ENCODE measurements at places on chromosomes 4 and X.

DNA sequence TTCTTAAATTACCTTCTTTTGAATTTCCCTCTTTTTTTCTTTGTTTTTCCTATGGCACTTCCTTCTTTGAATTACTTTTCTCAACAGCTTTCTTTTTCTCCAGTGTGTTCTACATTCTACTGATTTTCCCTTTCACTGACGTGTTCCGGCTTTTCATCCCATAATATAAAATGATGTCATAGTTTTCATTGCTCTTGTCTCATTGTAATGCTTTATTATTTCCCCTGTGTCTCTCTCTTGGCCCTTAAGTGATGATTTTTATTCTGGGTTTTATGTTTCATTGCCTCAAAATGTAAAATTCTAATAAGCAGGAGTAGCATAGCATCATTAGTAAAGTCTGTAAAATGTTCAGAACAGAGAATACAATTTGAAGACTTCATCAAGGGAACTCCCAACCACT lies 299.3 kb downstream of the KCTD8 start:
- DNase-seq, result no peak

GRCh38 chrX:119686087-119686691 lies 6.8 kb downstream of the SEPTIN6 start:
- DNase-seq, result no peak

GRCh38 chrX:149120459-149120858 lies 384.6 kb downstream of the IDS start:
- DNase-seq, result no peak

- DNase-seq, result peak; percentile 11
These were observed 1.5 kb upstream of the ARHGAP4 start for GRCh38 chrX:153927672-153927921.

GRCh38 chr4:181536811-181537434 lies 706.3 kb upstream of the TENM3 start:
- no peak for DNase-seq

- no peak for DNase-seq
These were observed 107.0 kb downstream of the ENPP6 start for GRCh38 chr4:184110452-184111224.

DNA sequence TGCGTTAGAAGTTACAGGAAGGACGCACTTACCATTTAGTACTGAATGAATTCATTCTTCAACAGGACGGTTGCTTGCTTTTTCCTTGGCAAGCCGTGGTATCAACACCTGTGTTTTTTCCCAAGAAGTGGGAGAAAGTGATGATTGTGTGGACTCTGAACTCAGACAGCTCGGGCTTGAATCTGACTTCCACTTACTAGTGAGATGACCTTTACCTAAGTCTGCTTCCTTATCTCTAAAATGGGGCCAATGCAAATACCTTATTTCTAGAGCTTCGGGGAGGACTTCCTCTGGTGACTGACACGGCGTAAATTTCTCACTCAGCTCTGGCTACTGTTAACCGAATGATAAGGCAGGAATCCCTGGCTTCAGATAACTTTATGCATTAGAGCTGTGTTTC lies 146.8 kb upstream of the RBPJ start:
- DNase-seq, result no peak

DNA sequence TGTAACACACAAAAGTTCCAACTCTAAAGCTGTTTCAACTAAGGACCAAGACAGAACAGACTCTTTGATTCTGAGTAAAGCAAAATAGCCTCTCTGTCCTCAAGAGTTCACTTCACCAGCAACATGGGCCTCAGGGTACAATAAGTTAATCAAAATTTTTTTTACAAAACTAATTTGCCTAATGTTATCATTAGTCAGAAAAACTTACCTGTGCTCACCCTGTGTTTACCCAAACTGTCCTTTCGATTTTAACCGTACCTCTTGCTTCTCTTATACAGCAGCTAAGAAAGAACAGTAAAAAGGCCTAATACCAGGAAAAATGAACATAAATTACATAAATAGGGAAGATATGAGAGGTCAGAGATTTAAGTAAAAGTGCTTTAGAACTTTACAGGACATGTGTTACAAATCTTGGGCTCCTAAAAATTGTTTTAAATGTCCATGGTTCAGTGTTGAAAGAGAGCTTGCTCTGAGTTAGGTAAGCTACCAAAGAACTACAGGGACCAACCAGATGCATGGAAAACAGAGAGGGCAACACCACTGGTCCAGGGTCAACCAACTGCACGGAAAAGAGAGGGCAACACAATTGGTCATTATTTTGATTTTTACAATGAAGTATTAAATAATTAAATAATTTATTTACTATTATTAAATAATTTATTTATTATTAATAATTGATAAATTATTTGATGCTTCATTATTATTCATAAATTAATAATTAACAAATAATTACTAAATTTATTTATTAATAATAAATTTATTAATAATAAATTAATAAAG lies 73.1 kb downstream of the FAT1 start:
- DNase-seq, result no peak

GRCh38 chr4:40258627-40259026 lies 61.8 kb downstream of the RHOH start:
- no peak for DNase-seq

GRCh38 chr4:165085946-165086345 lies 26.7 kb downstream of the TMEM192 start:
- no peak for DNase-seq

- DNase-seq, result no peak
These were observed 101.8 kb downstream of the ATP11C start for GRCh38 chrX:139831017-139831416.

- no peak for DNase-seq
These were observed 134.4 kb downstream of the DDX53 start for GRCh38 chrX:23134136-23134535.

- DNase-seq, result no peak
These were observed 7.2 kb downstream of the TENM3 start for GRCh38 chr4:182250446-182250845.

- DNase-seq, result peak; percentile 49
These were observed 29.5 kb downstream of the SH3TC1 start for GRCh38 chr4:8228319-8229250.

DNA sequence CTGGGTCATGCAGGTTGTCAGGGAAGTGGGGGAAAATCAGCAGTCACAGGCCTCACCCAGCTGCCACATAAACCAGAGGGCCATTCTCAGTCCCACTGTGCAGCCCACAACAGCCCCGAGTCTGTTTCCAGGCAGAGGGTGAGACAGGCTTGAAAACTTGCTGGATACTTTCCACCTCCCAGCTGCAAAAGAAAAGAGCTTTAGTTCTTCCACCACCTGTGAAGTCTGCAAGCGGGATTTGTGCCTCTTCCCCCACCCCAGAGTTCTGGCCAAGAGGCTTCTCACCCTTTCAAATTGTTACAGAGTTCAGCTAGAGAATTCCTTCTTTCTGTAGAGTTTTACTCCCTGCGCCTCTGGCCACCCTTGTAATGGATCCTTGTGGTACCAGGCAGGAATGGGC lies 115.5 kb upstream of the ZDHHC15 start:
- no peak for DNase-seq

Measured in urothelium cell line (cell line).